Ecto neural progenitor cell (in vitro differentiated cells): ENCODE measurements at places on chromosomes 11 and 22.

- DNase-seq, result no peak
These were observed 91.0 kb upstream of the CARD18 start for GRCh38 chr11:105230586-105230985.

GRCh38 chr22:29072979-29073617, at the start of gene KREMEN1:
Gene KREMEN1 (plus strand): TSS chr22:29073035. CDS start chr22:29073131, 96 bp downstream.
- DNase-seq, result peak; percentile 77

GRCh38 chr22:29218758-29219408, 13.2 kb downstream of the EMID1 start:
- no peak for DNase-seq

DNA sequence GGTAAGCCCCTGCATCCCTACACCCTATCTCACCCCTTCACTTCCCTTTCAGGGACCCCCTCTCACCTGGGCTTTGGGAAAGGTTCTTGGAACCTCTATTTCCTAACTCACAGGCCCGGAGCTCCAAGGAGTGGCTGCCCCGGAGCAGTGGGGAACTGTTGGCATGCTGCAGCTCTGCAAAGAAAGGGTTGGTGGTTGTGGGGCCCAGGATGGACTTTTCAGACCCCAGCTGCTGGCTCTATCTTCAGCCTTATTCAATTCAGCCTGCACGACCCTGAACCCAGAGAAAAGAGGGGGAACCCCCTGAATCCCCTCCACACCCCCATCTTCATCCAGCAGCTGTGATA, 10.0 kb downstream of the ROBO4 start:
- DNase-seq, result no peak

- peak; percentile 86 for DNase-seq
These were observed 87.4 kb upstream of the ARHGAP32 start for GRCh38 chr11:129279326-129280026.

DNA sequence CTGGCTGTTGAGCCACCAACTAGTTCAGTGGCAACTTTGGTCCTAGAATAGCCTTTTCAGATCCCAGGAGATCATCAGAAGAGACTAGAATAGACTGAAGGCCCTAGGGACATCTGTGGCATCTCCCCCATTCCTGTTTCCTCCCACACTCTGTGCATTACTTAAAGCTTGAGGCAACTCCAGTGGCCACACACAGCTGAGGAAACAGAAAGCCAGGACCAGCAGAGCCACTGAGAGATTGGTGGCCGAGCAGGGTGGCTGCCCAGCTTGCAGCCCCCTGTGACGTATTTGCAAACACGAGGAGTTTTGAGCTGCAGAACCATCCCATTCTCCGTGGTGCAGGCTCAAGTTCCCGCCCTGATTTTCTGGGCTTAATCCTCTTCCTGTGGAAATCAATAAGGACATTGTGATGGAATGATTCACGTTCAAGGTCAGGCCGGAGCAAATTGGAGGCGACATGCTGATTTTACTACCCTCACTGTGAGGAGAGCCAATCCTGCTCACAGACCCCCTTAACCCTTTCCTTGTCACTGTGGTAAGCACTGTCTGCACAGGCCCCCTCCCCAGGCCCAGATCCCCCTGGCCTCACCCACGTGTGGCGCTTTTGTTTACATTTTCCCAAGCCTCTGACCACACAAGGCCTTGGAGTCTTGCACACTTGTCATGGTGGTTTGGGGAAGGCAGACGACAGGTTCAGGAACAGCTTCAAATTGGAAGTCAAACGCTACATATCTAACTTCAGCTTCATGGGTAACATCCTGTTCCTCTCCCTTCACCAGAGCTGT, 69.1 kb upstream of the MYOD1 start:
- no peak for DNase-seq

DNA sequence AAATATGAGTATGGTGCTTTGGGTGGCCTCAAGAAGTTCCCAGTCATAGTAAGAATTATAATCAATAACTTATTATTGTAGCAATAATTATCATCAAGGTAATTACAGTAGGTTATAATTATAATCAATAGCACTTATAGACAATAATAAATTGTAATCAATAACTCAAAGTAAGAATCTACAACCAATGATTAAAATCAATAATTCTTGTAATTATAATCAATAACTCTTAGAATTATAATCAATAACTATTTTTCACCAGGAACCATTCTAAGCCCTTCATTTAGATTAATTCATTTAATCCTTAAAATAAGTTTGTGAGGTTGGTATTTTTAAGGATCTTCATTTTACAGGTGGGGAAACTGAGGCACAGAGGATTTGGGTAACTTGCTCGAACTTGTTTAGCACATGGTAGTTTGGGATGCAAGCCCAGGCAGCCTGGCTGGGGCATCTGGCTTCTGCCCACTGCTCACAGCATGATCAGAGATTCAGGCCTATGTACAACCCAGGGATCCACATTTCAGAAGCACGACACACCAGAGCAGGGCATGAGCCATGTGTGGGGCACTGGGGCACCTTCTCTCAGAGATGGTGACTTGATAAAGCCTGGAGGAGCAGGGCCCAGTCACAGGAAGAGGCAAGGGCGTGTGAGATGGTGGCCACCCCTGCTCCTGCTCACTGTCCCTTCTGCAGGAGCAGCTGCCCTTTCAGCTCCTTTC, 46.6 kb downstream of the SLC1A2 start:
- DNase-seq, result no peak

DNA sequence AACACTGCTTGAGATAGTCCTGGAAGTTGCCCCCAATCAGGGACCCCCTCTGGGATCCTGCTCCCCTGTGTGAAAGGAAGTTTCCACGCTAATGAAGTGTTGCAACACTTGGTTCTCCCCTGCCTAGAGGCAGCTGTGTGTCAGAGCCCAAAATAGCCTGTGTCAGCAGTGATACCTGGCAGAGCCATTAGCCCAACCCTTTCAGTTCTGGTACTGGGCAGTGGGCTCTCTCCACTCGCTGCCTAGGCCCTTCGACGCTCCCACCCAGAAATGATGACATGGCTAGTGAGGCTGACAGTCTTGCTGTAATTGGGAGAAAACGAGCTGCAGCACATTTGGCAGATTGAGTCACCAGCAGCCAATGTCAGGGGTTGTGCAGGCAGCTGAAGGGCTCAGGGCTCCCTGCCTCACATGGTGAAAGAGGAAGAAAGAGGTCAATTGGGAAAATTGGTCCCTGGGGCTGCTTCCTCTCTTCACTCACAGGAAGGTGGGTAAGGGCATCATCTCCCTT, 1.4 kb upstream of the NXF1 start:
- no peak for DNase-seq

- no peak for DNase-seq
These were observed 81.6 kb downstream of the MYEOV start for GRCh38 chr11:69375316-69376154.

- peak; percentile 39 for DNase-seq
These were observed 26.9 kb upstream of the ATXN10 start for GRCh38 chr22:45644714-45645113.

- DNase-seq, result no peak
These were observed 97.1 kb downstream of the CD44 start for GRCh38 chr11:35235936-35236666.

- peak; percentile 20 for DNase-seq
These were observed 252.6 kb upstream of the B3GAT1 start for GRCh38 chr11:134664447-134665187.

DNA sequence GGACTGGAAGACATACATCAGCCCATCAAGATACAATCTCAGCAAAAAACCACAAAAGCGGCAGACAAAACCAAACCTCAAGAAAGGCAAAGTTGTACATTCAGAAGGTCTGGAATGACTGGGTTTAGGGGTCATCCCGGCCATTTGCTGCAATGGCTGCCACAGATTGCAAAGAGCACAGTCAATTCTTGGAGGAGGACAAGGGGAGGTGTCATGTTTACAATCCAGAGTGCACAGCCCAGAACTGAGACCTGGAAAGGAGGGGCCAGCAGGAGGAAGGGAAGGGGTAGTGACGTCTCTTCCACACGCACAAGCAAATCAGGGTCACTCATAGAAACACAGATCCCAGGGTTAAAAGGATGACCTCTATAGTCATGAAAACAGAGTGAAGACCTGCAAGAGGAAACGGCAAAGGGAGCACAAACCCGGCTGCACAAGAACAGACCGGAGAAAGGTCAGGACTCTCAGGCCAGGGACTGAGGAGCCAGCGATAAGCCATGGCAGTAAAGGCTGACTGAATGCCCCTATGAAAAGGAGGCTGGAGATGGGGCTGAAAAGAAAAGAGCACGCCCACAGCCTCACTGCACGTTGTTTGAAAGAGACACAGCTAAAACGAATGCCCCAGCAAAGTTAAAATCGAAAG, 18.2 kb upstream of the MUC5AC start:
- DNase-seq, result peak; percentile 40

- no peak for DNase-seq
These were observed 2.8 kb downstream of the ARSA start for GRCh38 chr22:50625131-50625567.

DNA sequence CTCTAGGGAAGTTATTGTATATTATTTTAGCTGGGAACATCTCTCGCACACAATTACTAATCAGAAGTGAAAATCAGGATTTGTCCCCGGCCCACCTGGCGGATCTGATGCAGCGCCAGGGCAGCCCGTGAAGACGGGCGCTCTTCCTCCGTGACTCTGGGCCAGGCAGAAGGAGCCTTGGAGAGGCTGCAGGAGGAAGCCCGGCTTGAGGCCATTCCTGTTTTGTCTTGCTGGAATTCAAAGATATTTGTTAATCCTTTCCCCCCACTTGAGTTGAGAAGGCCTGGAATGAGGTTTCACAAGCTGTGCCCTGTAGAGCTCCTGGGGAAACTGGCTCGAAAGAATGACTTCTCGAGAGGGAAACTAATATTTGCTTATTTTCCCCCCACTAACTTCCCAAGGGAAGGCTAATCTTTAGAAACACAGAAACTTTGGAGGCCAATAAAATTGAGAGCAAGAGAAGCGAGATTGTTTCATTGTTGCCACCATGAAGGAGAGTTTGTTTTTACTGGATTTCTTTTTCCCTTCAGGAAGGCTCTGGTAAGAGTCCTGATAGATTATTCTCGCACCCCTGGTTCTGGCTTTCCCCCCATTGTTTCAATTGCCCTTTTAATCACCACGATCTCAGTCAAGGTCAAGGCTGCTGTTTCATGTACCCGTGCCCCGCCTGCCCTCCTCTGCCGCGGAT, 92.8 kb upstream of the SEPTIN5 start:
- no peak for DNase-seq

DNA sequence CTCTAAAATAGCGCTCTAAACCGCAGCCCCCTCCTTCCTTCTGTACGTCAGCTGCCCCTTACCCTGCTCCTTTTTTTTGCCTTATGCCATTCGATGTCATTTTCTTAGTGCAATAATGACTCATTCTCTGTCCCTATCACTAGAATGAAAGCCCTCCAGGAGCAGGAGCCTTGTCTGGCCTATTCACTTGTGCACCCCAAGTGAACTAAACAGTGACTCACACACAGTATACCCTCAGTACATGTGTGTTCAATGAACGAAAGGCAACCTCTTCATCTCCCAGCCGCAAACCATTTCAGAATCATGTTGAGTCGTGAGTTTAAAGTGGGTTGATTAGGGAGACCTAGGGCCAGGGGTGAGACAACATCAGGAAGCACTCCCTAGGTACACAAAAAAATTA, 50.7 kb upstream of the SPATA19 start:
- DNase-seq, result no peak

GRCh38 chr22:29071261-29072045, 1.4 kb upstream of the KREMEN1 start:
- peak; percentile 83 for DNase-seq

- DNase-seq, result no peak
These were observed 320.5 kb downstream of the DDX10 start for GRCh38 chr11:108985236-108985944.

DNA sequence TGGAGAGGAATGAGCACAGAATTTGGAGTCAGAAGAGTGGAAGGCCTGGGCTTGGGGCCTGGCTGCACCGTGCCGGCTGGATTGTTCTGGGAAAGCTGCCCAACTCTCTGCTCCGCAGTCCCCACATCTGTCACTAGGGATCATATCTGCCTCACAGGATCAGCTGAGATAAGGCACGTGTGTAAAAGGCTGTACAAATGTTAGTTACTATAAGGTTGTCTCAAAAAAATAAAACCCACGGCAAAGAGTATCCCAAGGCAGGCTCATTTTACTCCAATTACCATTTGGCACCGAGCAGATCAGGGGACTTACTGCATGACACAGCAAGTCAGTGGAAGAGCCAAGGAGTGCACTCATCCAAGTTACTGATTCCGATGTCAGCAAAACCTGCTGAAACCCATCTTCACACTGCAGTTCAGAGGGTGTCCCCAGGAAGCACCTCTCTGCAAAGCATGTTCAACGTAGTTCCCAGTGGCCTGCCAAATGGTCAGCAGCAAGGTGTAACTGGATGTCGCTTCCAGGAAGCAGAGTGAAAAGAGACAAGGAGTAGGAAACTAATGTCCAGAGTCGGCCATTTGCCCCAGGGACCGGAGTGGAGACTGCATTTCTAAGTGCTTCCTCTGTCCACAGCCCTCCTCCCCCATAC, 18.1 kb upstream of the MRTFA start:
- DNase-seq, result no peak

GRCh38 chr11:3135481-3136440, 29.3 kb downstream of the OSBPL5 start:
- DNase-seq, result peak; percentile 79

- DNase-seq, result no peak
These were observed 44.1 kb downstream of the AP2A2 start for GRCh38 chr11:969651-970205.

DNA sequence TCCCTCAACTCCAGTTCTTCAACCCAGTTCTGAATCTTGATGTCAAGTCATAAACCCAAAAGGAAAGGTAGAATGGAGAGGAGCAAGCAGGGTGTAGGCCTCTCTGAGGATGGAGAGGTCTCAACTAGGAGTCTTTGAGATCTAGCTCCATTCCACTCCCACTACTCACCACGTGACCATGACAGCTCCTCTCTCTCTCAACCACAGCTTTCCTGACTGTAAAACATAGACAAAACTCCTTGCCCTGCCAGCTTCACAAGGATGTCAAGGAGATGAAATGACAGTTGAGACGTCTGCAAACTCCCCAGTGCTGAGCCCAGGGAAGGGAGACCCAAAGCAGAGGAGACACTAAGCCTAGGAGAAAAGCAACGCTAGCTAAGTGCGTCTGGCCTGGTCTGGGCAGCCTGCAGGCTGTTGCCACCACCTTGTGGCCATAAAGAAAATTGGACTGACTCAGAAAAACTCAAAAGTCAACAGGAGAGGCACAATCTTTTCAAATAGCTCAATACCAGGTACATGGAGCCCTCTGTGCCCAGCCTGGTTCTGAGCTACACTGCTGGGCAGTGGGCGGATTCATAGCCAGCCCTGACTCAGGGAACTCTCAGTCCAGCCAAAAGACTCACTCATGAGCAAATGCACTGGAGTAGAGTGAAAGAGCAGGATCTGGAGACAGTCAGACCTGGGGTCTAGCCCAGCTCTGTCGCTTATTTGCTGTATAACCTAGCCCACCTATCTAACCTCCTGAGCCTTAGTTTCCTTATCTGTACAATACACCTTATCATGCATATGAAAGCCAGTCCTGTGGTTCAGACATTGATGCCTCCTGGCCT, 3.4 kb downstream of the CLPB start:
- no peak for DNase-seq

GRCh38 chr11:2342981-2343380, 34.1 kb upstream of the CD81 start:
- no peak for DNase-seq
